Pancreas (tissue), 10 donors: ENCODE measurements at places on chromosomes 12 and 14. TPM values are rescaled to one million over a fixed set of nuclear protein-coding genes. Genes with fewer than 3 reads are reported as not detected.

DNA sequence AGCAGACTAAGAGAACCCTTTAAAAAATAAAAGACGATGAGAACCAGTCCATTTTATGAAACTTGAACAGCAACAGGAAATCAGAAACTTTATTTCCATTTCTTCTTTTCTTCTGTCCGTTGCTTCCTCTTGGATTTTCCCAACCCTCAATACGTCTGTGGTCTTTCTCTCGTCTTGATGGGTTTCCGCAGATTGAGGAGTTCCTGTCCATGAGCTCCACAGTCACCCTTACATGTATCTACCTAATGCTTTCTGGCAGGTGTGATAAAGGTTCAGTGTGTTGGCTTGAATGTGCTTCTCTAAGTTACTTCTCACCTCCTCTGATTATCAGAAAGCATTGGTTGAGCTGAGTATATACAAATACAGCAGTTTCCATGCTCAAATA, 110.0 kb downstream of the ETV6 start:
- no peak for DNase-seq

- DNase-seq = peak; percentile 74
Observed at GRCh38 chr12:56007564-56008559, 10.8 kb downstream of the SUOX start.

GRCh38 chr12:65585648-65586602, 238.4 kb upstream of the HMGA2 start:
- no peak for DNase-seq

DNA sequence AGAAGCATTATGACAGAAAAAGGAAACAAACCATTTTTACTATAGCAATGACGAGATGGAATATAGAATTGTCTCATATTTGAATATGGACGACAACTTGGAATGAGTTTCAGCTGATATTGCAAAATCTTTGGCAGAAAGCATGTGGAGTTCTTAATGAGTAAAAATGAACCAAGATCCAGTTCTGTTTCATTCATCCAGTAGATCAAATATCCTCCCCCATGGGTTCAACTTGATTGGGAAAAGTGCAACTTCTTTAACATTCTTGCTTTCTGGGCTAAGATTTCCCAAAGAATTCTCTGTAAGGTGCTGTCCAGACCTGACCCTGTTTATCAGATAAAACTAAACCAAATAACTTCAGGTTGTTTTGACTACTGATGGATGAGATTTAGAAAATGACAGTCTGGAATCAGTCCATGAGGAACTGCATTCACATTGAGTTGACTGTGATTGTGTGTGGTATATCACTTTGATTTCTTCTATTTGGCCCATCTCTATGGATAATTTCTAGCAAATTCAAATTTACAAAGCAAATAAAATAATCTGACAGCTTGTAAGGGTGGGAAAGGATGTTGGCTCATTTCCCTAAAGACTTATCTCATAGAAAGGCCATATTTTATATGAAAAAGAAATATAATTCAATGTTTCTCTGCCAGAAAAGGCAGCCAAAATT, 267.4 kb downstream of the ADAMTS20 start:
- DNase-seq = no peak

- DNase-seq = peak; percentile 88
Observed at GRCh38 chr14:104895786-104896661, 28.7 kb upstream of the PLD4 start.

The IFI27 gene
- polyA plus RNA-seq = 78.9 TPM

The KRT86 gene
- 1.5 TPM for polyA plus RNA-seq
